WTC11 (cell line): ENCODE measurements at places on chromosomes 2 and 18.

GRCh38 chr2:233832414-233832813, 21.9 kb downstream of the HJURP start:
- no peak for DNase-seq

DNA sequence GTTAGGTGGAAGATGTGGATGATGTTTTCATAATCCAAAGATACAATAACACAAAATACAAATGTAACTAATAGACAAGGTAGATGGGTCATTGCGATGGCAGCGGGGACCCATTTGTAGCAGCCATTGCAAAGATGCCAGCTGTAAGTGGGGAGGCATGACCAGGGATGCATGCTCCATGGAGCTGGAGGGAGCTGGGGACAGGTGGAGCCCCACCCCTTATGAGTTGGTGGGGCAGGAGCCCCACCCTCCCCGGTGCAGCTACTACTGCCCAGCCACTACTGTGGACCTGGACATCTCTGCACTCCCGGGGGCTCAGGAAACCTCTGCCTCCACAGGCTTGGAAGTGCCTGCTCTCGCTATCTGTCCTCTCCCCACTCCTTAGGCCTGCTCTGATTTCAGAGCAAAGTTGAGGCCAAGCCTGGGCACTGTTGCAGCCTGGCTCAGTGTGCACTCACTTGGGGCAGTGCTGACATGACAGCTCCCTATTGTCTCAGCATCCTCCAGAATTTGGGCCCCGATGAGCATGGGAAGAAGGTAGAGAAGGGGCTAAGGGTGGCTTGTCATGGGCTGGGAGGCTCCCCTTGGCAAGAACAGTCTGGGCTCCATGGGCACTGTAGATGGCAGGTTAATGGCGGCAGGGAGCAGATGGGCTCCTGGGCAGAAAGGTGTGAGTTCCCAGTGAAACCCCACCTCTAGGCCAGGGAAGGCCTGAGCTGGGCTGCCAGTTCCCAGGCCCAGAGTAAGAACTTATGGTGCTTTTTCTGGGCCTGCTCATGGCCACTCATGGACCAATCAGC, 81.1 kb downstream of the ZNF804A start:
- no peak for DNase-seq

- no peak for DNase-seq
These were observed 233.9 kb downstream of the ATAD2B start for GRCh38 chr2:23692851-23693605.

GRCh38 chr18:74818516-74819175, 221.0 kb downstream of the ZNF407 start:
- no peak for DNase-seq
